Fibroblast of upper back skin (primary cell): ENCODE measurements at places on chromosomes 7 and 10.
A peak's percentile ranks its signal among the peaks of the same experiment; 100 is the strongest.

DNA sequence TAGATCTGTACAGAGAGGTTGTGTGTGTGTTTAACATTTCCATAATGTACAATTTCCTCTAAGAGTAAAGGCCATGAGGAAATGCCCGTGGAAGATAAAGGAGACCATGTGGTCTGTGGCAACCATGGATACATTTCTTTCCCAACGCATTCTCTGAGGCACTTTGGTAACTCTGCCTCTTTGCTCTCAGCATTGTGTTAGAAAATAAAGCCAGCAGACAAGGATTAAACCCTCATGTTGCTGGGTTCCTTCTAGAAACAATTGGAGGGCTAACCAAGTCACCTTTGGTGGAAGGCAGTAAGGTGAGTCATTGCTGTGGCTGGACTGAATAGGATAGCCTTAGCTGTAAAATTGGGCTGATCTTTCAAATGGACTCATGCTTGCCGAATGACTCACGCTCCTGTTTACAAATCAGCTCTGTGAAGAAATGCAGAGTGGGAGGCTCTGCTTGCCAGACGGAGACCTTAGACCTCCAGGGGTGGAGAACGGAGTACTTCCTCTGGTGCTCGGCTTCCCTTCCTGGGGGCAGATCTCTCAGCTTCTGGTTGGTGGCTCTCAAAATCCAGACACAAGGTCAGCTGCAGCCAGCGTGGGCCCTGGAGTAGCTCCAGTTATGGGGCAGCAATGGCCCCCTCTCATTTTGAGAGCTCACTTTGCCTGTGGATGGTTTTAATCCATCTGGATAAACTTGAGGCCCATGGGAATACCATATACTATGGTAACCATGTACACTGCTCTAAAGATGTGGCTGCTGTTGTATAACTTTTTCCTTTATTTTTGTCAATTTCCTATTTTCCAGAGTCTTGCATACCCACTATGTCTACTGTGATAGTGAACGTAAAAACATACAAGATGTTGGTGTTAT lies 137.3 kb downstream of the TCF7L2 start:
- DNase-seq = peak; percentile 99

- no peak for DNase-seq
These were observed 14.3 kb upstream of the BHLHA15 start for GRCh38 chr7:98196706-98197605.

- no peak for DNase-seq
These were observed 1.1 kb upstream of the STEAP2 start for GRCh38 chr7:90210475-90210874.

GRCh38 chr10:133032231-133032630 lies 55.5 kb upstream of the ADGRA1 start:
- DNase-seq = no peak

- DNase-seq = no peak
These were observed 135.2 kb downstream of the RGS10 start for GRCh38 chr10:119407254-119407777.

- DNase-seq = peak; percentile 23
These were observed 75.9 kb upstream of the HGF start for GRCh38 chr7:81845744-81846241.

GRCh38 chr10:102595897-102596296 lies 48.4 kb upstream of the TRIM8 start:
- no peak for DNase-seq

GRCh38 chr7:94022550-94022949 lies 18.4 kb upstream of the BET1 start:
- DNase-seq = no peak

- DNase-seq = peak; percentile 79
These were observed 227.2 kb upstream of the KLF14 start for GRCh38 chr7:130961128-130961601.

GRCh38 chr10:78170026-78170475 lies 136.4 kb downstream of the RPS24 start:
- DNase-seq = peak; percentile 36

GRCh38 chr7:108454674-108455550 lies 1.3 kb downstream of the NRCAM start:
- peak; percentile 20 for DNase-seq

DNA sequence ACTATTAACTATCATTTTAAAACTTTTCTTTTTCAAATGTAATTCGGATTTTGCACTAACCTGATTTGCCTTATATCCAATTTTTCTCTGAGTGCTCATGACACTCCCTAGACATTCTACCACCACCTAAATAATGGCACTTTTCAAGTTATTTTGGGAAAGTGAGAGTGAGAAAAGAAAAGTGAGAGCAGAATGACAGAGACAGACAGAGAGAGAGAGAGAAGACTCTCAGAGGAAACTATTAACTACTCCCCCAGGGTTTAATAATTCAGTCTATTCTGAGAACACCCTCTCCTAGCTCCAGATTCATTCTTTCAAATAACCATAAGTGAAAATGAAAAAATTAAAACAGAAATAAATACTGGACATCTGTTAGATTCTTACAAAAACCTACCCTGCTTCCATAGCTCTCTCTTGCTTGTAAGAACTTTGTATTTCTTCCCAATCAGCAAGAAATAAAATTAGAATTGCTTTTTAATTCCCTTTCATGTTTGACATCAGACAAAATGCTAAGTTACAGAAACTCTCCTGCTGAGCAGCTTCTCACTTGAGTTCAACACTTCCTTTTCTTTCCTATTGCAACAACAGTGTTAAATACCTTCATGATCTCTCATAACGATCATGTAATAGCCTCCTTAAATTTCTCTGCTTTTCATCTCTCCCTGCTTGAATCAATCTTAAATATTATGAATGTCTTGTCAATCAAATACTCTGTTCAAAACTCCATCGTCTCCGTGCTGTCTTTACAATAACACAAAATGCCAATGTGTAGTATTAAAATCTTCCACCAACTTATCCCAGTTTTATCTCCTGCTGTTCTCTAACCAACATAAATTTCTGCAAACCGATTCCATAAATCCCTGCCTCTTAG lies 191.7 kb downstream of the SEMA3E start:
- peak; percentile 29 for DNase-seq

DNA sequence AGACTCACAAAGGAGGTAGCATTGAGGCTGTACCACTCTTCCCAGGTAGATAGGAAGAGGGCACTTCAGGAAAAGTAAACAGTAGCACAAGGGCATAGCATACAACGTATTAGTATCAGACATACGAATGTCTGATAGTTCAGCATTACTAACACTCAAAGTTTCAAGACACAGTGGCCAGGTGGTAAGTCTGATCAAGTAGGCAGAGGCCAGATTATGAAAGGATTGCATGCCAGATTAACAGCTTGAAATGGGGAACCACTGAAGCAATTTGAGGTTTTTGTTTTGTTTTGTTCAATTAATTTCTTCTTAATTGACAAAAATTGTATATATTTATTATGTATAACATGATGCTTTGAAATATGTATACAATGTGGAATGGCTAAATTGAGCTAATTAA lies 45.7 kb upstream of the IL6 start:
- DNase-seq = no peak

- DNase-seq = no peak
These were observed 42.1 kb downstream of the CFAP46 start for GRCh38 chr10:132900211-132900756.

DNA sequence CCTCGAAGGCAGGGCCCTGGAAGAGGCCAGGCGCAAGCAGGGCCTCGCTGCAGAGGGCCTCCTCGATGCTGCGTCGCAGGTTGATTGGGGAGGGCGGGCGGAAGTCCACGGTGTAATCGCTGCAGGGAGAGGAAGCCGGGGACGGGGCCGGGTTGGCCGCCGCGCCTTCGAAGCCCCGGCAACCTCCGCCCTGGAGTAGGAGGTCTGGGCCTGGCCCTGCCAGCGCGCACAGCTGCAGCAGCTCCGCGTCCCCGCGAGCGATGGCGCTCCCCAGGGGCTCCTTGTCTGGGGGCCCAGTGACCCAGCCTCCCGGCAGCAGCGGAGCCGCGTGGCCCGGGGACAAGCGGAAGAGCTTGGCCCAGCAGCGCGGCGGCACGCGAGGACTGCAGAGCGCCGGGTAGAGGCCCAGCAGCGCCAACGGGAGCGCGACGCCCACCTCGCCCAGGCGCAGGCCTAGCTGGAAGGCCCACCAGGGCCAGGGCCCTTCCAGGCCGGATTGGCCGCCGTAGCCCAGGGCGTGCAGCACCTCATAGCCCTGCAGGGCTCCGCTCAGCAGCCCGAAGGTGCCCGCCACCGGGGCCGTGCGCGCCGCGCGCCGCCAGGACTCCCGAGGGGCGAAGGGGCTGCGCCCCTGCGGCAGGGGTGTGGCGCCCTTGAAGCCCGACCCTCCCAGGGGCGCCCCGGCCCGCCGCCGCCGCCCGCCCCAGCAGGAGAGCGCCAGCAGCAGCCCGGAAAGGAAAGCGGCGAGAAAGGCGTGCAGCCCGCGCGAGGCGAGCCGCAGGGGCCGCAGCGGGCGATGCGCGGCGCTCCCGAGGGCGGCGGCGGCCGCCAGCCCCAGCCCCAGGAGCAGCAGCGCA lies 7.8 kb upstream of the RBM28 start:
- no peak for DNase-seq

GRCh38 chr10:88082806-88083596 lies 219.6 kb downstream of the PTEN start:
- no peak for DNase-seq

- no peak for DNase-seq
These were observed 80.3 kb upstream of the SEM1 start for GRCh38 chr7:96789914-96790313.

- peak; percentile 19 for DNase-seq
These were observed 166.5 kb upstream of the GNAI1 start for GRCh38 chr7:79968077-79968648.

- no peak for DNase-seq
These were observed 90.6 kb downstream of the ARHGAP12 start for GRCh38 chr10:31838065-31838464.

- DNase-seq = no peak
These were observed 6.8 kb upstream of the RASSF4 start for GRCh38 chr10:44952779-44953231.

- DNase-seq = no peak
These were observed 14.0 kb downstream of the RBM20 start for GRCh38 chr10:110657973-110658691.

DNA sequence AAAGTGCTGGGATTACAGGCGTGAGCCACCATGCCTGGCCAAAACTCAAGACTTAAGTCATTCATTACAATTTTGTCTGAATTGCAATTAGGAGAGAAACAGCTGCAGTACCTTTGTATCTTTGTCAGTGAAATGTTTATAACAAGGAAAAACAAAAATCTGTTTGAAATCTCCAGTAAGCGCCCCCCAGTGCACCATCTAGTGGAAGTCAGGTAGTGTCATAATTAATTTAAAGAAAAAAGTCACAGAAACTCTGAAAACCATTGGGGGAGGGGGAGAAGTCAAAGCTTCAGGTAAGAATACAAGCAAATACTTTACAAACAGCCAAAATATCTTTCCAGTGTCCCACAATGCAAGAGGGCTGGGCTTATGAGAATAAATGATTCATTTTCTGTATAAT lies 2.8 kb downstream of the MPP7 start:
- no peak for DNase-seq

- DNase-seq = no peak
These were observed 17.4 kb downstream of the DLG5 start for GRCh38 chr10:77909021-77909748.

GRCh38 chr10:109450702-109451101 lies 472.6 kb downstream of the XPNPEP1 start:
- no peak for DNase-seq

- DNase-seq = no peak
These were observed 27.1 kb downstream of the KLF6 start for GRCh38 chr10:3757638-3758490.

- no peak for DNase-seq
These were observed 37.1 kb downstream of the PRKCQ start for GRCh38 chr10:6542999-6543430.
